ENCODE measurements at places on chromosomes 2 and 18. TPM values are rescaled to one million over a fixed set of nuclear protein-coding genes. Genes with fewer than 3 reads are reported as not detected.

GRCh38 chr2:136246086-136246669, 128.2 kb upstream of the CXCR4 start:
- DNase-seq, result peak; percentile 61
- H3K27ac ChIP-seq, result no peak overlapping the region
- no peaks in the 10 kb centered on the region for H3K36me3 ChIP-seq
- H3K27me3 ChIP-seq, result no peaks in the 10 kb centered on the region

DNA sequence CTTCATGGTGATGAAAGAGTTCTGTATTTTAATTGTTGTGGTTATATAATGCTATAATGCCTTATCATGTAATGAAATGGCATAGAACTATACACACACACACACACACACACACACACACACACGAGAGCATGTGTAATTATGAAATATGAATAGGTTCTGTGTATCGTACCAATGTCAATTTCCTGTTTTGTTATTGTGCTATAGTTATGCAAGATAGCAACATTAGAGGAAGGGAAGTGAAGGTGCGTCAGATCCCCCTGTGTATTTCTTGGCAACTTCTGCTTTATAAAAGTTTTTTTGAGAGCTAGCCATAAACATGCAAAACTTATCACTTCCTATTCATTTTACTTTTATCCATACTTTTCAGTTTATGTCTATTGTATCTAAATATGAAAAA, 60.7 kb upstream of the ARHGAP15 start:
- no peaks in the 10 kb centered on the region for H3K36me3 ChIP-seq
- H3K27ac ChIP-seq, result no peak overlapping the region
- peak; percentile 6 for DNase-seq
- no peak overlapping the region for H3K4me3 ChIP-seq

- no peak overlapping the region for H3K4me3 ChIP-seq
- DNase-seq, result peak; percentile 86
- no peak overlapping the region for H3K27ac ChIP-seq
- H3K4me1 ChIP-seq, result no peaks in the 10 kb centered on the region
- H3K36me3 ChIP-seq, result no peaks in the 10 kb centered on the region
Measured at GRCh38 chr2:37877457-37878315, 47.4 kb upstream of the RMDN2 start.

Gene KCNE4
- 5.3 TPM for total RNA-seq

Gene CIB4
- total RNA-seq, result 1.3 TPM

Gene GCG
- not detected for total RNA-seq

- H3K36me3 ChIP-seq, result no peaks in the 10 kb centered on the region
- H3K27me3 ChIP-seq, result no peaks in the 10 kb centered on the region
- peak; percentile 80 for DNase-seq
- H3K4me1 ChIP-seq, result peaks cover 28% of the 10 kb centered on the region
Measured at GRCh38 chr2:55133467-55134315, 83.4 kb upstream of the RTN4 start.

- peaks cover 4% of the 10 kb centered on the region for H3K27me3 ChIP-seq
- DNase-seq, result no peak
- no peak overlapping the region for H3K4me3 ChIP-seq
- H3K36me3 ChIP-seq, result peaks cover 3% of the 10 kb centered on the region
- no peak overlapping the region for H3K27ac ChIP-seq
Measured at GRCh38 chr18:79070486-79070885, 1.3 kb downstream of the ATP9B start.

Gene KCNG2
- 1.7 TPM for total RNA-seq

Gene RAB10
- total RNA-seq, result 86.0 TPM

Gene TTN
- 47.4 TPM for total RNA-seq

GRCh38 chr2:111664275-111664850, 219.6 kb downstream of the ANAPC1 start:
- no peaks in the 10 kb centered on the region for H3K36me3 ChIP-seq
- no peak for DNase-seq
- H3K4me3 ChIP-seq, result no peak overlapping the region
- peaks cover 19% of the 10 kb centered on the region for H3K4me1 ChIP-seq

- no peaks in the 10 kb centered on the region for H3K36me3 ChIP-seq
- DNase-seq, result no peak
- no peaks in the 10 kb centered on the region for H3K4me1 ChIP-seq
- no peak overlapping the region for H3K27ac ChIP-seq
Measured at GRCh38 chr2:134739236-134739878, 20.6 kb upstream of the TMEM163 start.

GRCh38 chr2:140063356-140063755, 1283.2 kb upstream of the NXPH2 start:
- DNase-seq, result peak; percentile 91
- H3K36me3 ChIP-seq, result no peaks in the 10 kb centered on the region
- no peak overlapping the region for H3K4me3 ChIP-seq
- H3K27me3 ChIP-seq, result no peaks in the 10 kb centered on the region

- no peak overlapping the region for H3K4me3 ChIP-seq
- no peaks in the 10 kb centered on the region for H3K4me1 ChIP-seq
- DNase-seq, result no peak
Measured at GRCh38 chr2:46435353-46435752, 44.0 kb upstream of the TMEM247 start.

GRCh38 chr2:195413422-195413821, 243.6 kb upstream of the SLC39A10 start:
- H3K36me3 ChIP-seq, result no peaks in the 10 kb centered on the region
- no peaks in the 10 kb centered on the region for H3K27me3 ChIP-seq
- DNase-seq, result no peak

Gene NEB
- total RNA-seq, result 2.1 TPM

DNA sequence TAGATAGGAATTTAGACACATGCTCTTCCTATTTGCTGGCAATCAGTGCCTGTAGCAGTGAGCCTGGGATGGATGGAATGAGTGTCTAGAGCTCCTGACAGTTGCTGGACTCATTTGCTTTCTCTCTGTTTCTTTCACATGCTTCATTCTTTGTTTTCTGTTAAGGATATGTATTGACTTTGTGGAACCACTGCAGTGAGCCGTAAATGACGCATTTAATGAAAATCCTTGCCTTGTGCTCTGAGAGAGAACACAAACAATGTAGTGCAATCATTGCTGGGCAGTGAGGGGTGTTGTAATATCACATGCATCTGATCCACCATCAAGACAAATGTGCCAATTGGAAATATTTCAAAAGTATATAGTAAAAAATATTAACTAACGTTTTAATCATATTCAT, 25.2 kb upstream of the CDH20 start:
- no peaks in the 10 kb centered on the region for H3K27me3 ChIP-seq
- H3K27ac ChIP-seq, result no peak overlapping the region
- H3K4me3 ChIP-seq, result no peak overlapping the region

DNA sequence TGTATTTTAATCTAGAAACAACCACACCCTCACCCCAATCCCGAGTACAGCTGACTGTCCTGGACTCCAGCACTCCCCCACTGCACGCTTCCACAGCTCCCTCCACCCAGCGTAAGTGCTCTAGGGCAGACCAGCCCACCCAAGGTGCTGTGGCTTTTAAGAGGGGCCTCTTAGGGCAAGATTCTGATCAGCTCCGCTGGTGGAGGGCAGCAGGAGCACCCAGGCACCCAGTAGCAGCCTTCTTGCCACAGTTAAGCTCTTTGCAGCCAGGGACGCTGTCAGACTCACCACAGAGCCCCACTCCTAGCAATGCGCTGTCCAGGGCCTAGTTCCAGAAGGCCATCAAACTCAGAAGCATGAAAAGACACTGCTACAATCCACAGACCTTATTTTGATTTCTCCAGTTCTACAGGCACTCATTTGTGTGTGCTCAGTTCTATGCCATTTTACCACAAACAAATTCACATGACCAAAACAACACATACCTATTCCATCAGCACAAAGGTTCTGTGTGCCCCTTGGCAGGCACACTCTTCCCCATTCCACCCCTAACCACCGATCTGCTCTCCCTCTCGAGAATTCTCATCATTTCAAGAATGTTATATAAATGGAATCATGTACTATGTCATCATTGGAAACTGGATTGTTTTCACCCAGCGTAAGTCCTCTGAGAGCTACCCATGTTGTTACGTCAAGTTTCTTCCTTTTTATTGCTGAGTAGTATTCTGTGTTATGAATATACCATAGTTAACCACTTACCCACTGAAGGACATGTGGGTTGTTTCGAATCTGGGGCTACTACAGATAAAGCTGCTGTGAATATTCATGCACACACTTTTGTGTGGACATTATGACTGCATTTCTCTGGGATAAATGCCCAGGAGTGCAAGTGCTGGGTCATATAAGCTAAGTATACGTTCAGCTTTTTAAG, 40.4 kb downstream of the PTPN2 start:
- no peaks in the 10 kb centered on the region for H3K27me3 ChIP-seq

DNA sequence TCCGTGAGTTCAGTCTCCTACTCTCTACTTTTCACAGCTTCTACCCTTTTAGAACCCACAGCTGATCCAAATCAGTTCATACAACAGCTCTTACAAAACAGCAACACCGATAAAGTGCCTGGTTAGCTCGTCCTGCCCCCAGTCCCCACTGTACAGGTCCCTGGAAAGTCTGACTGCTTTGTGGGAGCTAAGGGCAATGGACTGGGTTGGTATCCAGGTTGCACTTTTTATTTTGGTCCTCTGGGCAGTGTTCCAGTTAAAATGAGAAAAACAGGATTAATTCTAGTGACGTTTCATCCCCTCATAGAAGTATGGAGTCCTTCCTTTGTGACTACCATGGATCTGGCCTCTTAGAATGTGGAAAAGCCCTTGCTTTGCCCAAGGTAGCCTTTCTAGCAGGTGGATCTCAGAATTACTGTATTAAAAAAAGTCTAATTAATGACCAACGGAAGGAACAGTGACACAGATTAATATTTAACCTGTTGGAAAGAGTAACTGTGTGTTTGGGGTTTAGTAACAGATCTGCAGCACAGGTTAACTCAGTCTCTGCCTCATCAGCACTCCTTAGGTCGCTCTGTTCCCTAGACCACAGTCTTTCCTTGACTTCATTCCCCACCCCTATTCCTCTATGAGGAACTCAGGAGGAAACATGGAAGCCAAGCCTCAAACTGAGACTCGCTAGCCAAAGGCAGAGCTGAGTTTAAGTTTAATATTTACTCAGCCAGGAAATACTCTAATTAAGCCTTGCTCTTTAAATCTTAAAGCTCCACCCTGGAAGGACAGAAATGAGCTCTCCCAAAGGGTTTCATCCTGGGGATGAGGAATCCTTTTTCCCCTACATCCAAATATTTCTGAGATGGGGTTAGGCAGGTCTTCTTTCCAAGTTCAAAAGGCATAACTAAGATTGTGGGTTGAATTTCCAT, 52.8 kb upstream of the ITGA6 start:
- H3K27me3 ChIP-seq, result peaks cover 2% of the 10 kb centered on the region
- H3K36me3 ChIP-seq, result no peaks in the 10 kb centered on the region
- no peak overlapping the region for H3K27ac ChIP-seq
- no peak for DNase-seq
- peaks cover 6% of the 10 kb centered on the region for H3K4me1 ChIP-seq

- no peaks in the 10 kb centered on the region for H3K27me3 ChIP-seq
- no peaks in the 10 kb centered on the region for H3K4me1 ChIP-seq
- H3K36me3 ChIP-seq, result no peaks in the 10 kb centered on the region
- peak; percentile 52 for DNase-seq
- H3K27ac ChIP-seq, result no peak overlapping the region
- H3K4me3 ChIP-seq, result no peak overlapping the region
Measured at GRCh38 chr18:8661754-8662559, 43.4 kb upstream of the MTCL1 start.

DNA sequence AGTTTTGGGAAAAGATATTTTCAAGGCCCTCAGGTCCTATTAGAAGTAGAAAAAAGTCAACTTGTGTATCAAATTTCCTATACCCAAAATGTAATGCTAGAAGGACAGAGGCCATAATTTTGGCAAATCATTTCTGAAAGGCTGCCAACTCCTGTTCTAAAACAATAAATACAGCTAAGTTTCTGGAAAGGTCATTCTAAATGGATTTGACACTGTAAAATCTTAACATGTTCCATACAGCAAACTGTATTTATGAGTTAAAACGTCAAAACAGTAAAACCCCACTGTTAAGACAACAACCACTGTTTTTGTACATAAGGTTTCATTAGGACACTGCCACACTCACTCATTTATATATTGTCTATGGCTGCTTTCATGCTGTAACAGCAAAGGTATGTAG, 9.7 kb downstream of the FAM98A start:
- H3K27me3 ChIP-seq, result no peaks in the 10 kb centered on the region
- DNase-seq, result peak; percentile 74
- H3K4me3 ChIP-seq, result no peak overlapping the region
- peaks cover 29% of the 10 kb centered on the region for H3K4me1 ChIP-seq
- H3K27ac ChIP-seq, result no peak overlapping the region

- H3K36me3 ChIP-seq, result no peaks in the 10 kb centered on the region
- H3K27ac ChIP-seq, result no peak overlapping the region
- no peaks in the 10 kb centered on the region for H3K4me1 ChIP-seq
- H3K4me3 ChIP-seq, result no peak overlapping the region
Measured at GRCh38 chr18:63004466-63005089, 289.2 kb downstream of the PHLPP1 start.

Gene LIMS2
- 22.2 TPM for total RNA-seq

DNA sequence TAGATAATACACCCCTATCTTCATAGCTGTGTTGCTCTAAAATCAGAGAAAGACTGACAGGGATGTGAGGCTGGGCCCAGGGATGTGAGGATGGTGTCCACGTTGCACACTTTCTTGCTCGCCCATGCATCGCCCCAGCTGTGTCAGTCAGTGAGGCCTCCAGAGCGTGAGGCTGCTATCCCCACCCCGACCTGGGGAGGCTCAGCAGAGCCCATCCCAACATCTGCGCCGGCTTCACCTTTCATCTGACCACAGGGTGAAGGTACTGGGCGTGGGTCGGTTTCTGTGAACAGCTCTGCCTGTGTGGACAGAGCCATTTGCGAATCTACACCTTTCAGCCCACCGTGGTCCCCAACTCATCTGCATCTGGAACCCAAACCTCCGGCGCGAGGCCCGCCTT, 255.7 kb downstream of the HDAC4 start:
- H3K4me1 ChIP-seq, result no peaks in the 10 kb centered on the region
- no peak for DNase-seq
- no peaks in the 10 kb centered on the region for H3K27me3 ChIP-seq
- no peak overlapping the region for H3K27ac ChIP-seq
- H3K4me3 ChIP-seq, result no peak overlapping the region

DNA sequence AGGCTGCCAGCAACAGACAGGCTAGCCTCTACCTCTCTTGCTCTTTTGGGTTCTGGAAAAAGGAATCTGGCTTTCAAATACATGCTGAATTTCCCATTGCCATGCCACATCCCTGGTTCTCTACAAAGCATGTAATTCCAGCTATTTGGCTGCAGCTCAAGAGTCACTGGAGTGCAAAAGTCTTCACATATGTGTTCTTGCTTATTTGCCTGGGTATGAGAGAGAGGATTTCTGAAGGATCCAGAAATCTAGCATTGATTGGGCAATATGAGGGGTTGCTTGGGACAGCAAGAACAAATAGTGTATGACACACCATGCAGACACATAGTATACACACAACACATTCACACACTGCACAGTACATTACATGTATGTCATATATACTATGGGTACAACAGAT, 30.7 kb upstream of the LGALSL start:
- H3K27me3 ChIP-seq, result no peaks in the 10 kb centered on the region
- H3K4me1 ChIP-seq, result no peaks in the 10 kb centered on the region
- no peak overlapping the region for H3K27ac ChIP-seq
- H3K4me3 ChIP-seq, result no peak overlapping the region

All from lung (tissue), 17 donors.